ENCODE measurements at places on chromosomes 5 and 9.

- no peak for DNase-seq
Observed at GRCh38 chr5:120624021-120624563, 160.0 kb downstream of the PRR16 start.

GRCh38 chr9:26747611-26748010 is 145.0 kb downstream of the CAAP1 start:
- DNase-seq = no peak

GRCh38 chr5:56142614-56143372 is 90.3 kb downstream of the ANKRD55 start:
- no peak for DNase-seq

DNA sequence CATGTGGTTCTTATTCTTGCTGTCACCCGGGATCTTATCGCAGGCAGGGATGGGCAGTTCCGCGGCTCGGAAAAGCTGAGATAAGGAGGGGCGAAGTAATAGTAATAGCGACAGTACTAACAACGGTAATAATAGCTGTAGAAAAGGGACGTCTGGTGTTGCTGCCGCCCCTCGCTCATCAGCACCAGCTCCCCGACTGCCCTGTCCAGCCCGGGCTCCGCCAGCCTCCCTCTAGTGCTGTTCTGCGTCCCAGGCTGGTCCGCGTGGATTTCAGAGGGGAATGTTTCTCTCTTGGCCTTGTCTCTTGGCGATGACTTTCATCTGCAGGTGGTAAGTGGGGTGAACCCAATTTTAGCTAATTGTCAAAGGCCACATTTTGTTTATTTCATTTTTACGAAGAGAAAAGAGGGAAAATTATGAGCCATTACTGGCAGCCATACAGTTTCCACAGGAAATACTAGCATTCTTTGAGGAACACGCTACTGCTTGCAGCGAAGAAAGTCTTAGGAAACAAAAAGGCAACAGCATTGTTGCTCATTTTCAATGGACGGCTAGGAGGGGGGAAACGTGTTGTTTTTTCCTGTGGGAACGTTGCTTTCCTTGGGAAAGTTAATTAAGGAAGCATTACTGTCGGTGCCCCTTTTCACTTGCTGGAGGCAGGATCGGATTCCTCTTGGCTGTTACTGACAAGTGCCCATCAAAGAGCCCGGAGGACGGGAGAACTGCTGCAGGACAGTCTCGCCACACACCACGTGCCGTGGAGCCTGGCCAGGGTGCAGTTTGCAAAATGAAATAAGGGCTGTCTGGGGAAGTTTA is 762 bp downstream of the SNCAIP start:
- DNase-seq = no peak

DNA sequence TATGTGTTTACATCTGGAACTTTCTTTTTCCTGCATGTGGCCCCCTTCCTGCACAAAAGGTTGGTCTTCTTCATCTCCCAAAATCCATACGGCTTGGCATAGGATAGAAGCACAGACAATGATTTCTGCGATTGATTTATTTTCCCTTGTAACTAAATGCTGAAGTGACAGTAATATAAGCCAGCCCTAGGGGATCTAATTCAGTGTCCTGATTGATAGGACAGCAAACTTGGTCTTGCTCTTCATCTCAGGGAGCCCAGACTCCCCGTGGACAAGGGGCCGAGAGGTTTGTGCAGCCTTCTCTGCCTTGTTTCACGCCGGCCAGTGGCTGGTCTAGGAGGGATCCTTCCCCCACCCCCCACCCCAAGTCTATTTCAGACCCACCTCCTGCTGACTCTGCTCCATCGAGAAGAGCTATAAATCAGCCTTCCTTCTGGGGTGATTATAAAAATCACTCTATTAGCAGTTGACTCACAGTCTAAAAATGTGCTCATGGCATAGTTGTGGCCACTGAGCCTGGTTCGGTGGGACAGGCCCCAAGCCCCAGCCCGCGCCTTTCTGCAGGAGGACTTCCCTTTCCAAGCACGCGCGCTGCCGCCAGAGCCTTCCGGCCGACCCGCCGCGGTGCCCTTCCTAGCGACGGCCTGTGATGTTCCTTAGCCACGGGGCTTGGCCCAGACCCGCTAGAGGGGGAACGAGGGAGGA is 89.8 kb upstream of the COL5A1 start:
- peak; percentile 65 for DNase-seq

- no peak for DNase-seq
Observed at GRCh38 chr9:129576546-129577543, 44.1 kb downstream of the C9orf50 start.

DNA sequence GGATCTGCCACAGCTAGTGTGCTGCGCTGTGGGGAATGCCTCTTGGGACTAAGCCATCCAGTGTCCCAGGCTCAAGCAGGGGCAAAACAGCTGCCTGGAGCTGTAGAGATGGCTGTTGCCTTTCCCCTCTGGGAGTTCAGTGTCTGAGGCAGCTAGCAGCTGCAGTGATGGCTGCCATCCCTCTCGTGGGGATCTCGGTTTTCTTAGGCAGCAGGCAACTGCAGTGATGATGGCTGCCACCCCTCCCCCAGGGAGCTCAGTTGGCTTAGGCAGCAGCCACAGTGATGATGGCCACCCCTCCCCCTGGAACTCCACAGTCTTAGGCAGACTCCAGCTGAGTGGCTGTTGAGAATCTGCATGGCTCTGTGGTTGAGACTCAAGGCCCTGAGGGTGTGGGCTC is 1389.2 kb upstream of the NUDT12 start:
- DNase-seq = no peak

DNA sequence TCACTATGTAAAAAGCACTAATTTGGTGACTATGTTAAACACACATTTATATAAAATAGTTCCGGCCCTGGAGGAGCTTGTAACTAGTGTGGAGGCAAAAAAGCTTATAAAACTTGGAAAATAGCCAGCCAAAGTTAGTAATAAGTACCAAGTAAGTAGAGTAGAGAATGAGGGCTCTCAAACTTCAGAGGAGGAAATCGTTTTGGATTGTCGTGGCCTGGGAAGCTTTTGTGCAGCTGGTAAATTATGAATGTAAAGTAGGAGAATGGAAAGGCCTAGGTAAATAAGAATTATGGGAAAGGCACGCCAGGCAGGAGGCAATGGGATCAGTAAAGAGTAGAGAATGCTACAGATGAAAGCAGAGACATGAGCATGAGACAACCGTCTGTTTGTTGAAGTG is 832.7 kb upstream of the ZNF608 start:
- no peak for DNase-seq

DNA sequence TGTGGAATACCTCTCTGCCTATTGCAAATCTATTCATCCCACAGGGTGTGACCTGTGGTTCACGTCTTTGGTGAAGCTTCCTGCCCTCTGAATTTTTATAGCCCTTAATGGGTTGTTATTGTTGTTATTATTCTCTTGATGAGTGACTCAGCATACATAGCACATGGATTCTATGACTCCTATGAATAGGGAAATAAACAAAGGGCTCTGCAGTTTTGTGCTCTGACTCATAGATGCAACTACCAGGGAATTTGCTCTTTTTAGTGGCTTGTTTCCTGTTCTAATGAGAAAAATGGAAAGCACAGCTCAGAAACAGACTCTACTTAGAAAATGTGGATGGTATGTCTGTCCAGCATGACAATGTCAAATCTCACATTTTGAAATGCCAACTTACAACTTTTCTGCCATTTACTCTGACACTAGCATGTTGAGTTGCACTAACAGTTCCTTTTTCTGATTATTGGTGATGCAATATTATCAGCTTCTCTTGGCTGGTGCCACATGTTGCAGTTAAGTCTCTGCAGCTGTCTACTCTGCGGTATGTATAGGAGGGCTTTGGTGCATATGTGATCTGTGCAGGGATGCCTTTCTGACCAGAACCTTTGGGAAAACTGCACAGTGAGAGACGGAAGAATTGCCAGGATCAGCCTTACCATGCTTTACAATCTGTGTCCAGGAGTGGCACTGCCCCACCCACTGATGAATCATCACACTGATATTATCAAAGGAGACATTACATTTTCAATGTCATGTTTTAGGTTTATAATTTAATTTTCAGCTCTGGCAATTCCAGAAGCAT is 996.4 kb upstream of the WWC1 start:
- DNase-seq = no peak

DNA sequence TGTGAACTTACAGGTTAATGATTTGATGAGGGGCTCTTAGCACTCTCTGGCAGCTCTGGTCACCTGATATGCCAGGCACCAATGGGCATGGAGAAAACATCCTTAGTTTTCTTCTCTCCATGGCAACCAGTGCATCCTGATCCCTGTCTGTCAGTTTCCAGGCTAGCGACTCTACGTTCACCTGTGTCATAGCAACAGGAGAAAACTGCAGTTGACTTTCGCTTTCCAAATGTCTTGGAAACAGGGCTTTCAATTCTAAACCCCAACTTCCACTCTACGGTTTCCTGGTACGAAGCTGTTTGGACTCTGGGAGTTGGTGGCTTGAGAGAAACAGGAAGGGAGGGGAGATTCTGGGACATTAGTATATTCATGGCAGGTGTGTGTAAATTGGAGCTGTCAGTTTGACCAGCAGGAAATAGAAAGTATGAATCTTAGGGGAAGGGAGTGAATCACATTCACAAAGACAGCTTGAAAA is 74.4 kb downstream of the SLC28A3 start:
- no peak for DNase-seq

DNA sequence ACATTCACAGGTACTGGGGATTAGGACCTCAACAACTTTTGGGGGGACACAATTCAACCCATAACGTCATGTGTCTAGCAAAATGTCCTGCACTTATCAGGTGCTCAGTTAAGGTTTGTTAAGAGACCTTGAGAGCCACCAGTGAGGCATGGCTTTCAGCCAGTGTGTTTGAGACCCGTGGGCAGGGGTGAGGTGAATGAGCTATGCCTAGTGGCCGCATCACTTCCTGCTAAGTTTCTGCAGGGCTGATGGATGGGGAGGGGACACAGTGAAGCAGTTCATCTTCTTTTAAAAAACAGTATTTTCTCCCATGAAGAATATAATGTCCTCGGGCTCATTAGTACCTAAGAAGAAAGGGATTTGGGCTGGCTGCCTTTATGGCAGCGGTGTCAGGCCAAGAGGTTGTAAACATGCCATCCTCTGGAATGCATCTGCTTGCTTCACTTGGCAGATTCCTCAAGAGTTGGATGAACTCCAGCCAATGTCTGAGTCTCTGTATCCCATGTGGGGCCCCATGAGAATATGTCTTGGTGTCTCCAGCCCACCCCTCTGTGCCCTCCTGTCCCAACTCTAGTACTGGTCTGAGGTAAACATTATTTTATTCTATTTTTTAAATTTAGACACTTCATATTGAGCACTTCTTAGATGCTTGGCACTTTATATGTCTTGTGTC is 282.2 kb downstream of the CWC27 start:
- no peak for DNase-seq

DNA sequence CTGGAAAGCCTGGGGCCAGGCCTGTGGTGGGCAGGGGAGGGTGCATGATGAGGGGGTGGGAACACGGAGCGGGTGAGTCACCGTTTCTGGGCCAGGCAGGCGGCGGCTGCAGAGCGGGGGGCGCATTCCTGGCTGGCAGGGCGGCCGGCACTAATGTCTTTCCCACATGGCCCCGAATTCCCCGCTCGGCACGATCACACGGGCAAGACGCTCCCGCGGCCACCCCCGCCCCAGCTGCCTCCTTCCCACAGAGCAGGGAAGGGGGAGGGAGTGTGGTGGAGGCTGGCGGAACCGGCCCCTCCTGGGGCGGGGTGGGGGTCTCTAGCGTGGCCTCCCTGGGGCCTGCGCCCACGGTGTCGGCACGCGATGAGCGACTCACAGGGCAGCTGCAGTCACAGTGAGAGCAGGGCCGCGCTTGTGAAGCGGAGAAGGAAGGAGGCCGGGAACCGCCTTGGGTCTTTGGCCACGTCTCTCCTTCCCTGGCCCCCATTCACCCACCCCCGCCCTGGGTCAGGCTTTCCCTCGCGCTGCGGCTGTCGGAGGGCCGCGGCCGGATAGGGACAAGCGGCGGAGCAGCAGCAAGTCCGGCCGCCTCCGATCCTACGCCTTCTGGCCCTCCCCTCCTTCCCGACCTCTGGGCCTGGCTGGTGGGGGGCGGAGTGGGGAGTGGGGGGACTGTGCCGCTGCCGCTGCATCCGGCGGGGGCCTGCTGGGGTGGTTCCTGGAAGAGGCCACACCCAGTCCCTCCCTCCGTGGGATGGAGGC is 48.9 kb downstream of the CXXC5 start:
- DNase-seq = peak; percentile 78

DNA sequence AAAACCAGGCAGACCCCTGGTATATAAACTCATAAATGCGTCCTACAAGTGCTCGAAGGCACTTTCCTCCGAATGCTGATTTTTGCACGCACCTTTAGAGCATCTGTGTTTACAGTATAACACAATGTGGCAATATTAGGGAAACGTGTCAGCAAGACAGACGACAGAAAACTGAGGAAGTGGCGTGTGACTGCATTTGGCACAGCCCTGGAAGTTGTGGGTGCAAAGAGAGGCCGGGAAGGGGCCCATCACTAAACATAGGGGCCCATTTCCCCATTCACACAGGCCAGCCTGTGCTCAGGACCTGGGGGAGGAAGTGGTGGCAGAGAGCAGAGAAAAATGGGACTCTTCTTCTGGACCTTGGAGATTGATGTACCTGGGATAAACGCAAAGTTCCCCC is 48.2 kb downstream of the RASGEF1C start:
- DNase-seq = peak; percentile 50

- no peak for DNase-seq
Observed at GRCh38 chr5:81767938-81768337, 17.0 kb upstream of the SSBP2 start.

GRCh38 chr5:61308712-61309111 is 23.3 kb upstream of the ZSWIM6 start:
- no peak for DNase-seq

- DNase-seq = no peak
Observed at GRCh38 chr9:23822261-23823169, 3.5 kb downstream of the ELAVL2 start.

GRCh38 chr5:26563979-26564378 is 474.4 kb downstream of the CDH9 start:
- no peak for DNase-seq

- no peak for DNase-seq
Observed at GRCh38 chr9:5352637-5353248, 13.1 kb upstream of the RLN1 start.

DNA sequence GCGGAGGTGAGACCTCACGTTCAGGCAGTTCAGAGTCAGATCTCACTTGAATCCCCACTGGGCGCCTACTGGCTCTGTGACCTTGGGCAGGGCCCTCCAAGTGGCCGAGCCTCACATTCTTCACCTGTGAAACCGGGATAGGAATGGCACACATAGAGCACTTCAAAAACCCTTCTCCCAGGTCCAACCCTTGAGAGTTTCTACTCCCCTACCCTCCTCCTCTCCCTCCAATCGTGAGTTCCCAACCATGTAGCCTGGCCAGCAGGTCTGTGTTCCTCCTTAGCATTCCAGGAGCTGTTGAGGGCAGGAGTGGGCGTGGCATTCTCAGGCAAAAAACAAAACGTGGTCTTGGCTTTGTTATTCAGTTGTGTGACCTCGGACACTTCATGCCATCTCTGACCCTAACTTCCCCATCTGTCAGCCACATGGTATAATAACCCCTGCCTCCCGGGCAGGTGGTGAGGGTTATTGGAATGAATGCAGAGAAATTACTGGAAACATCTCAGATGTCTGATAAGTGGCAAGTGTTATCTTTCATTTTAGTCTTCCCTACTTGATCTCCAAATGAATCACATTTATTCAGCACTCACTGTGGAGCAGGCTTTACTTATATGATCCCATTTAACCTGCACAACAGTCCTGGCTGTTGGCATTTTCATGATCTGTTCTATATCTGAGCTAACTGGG is 112.8 kb upstream of the BOD1 start:
- DNase-seq = no peak

GRCh38 chr5:179211068-179211467 is 134.2 kb downstream of the ADAMTS2 start:
- DNase-seq = no peak
